ENCODE measurements at places on chromosomes 7 and 10. TPM values are rescaled to one million over a fixed set of nuclear protein-coding genes. Genes with fewer than 3 reads are reported as not detected.

Gene ARF5
- 195 TPM for polyA plus RNA-seq

Gene SOSTDC1
- polyA plus RNA-seq, result 60.6 TPM

- DNase-seq, result no peak
Measured at GRCh38 chr10:110530131-110530831, 32.6 kb downstream of the DUSP5 start.

GRCh38 chr10:110355922-110356627 lies 51.4 kb upstream of the SMNDC1 start:
- DNase-seq, result no peak

DNA sequence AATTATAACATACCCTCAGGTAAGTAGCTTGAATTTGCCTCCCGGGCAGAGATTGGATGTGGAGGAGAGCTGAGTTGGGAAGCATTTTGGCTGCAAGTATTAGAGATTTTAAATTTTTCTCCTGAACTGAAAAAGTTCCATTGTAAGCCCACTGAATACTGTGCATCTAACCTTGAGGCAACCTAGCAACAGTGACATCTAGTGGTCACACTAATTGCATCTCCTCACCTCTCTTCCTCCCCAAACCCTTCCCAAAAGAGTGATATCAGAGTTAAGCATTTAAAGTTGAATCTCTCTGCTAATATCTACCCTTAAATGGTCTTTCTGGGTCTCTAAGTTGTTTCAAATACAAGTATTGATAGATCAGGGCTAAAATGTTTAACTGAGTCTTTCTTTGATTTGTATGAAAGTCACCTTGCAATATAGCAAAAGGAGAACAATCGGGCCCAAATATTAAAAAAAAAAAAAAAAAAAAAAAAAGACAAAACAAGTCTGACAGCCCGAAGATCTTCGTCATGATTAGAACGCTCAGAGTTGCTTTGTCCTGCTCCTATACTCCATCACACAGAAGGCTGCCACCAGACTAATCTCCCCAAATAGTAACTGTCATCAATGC lies 40.4 kb upstream of the DLX5 start:
- DNase-seq, result peak; percentile 5

GRCh38 chr10:5525561-5526341 lies 990 bp downstream of the CALML3 start:
- DNase-seq, result no peak

Gene PAX4
- polyA plus RNA-seq, result not detected

GRCh38 chr7:6200971-6201370 lies 71.5 kb downstream of the CYTH3 start:
- no peak for DNase-seq

DNA sequence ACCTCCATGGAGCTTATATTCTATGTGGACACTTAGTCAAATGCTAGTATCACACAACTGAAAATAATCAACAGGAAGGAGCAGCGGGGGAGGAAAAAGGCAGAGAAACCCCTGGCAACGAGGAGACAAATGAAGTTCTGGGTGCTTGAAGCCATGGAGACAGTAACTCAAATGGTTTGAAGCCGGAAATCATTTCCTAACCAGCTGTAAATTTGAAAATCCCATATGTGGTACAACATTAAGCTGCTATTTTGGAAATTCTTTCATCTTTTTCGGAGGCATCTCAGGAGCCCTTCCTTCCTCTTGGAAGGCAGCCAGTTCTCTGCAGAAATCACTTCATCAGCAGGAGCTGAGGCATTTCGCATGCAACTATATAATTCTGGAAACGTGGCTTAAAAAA lies 91.4 kb downstream of the PPP1R3C start:
- no peak for DNase-seq

GRCh38 chr10:113480851-113481502 lies 71.9 kb upstream of the HABP2 start:
- no peak for DNase-seq

- no peak for DNase-seq
Measured at GRCh38 chr7:4713183-4713784, 31.2 kb downstream of the FOXK1 start.

Gene BTBD16
- 1.6 TPM for polyA plus RNA-seq

Gene SLC29A4
- polyA plus RNA-seq, result 17.4 TPM

Gene CLCN1
- polyA plus RNA-seq, result 0.08 TPM

DNA sequence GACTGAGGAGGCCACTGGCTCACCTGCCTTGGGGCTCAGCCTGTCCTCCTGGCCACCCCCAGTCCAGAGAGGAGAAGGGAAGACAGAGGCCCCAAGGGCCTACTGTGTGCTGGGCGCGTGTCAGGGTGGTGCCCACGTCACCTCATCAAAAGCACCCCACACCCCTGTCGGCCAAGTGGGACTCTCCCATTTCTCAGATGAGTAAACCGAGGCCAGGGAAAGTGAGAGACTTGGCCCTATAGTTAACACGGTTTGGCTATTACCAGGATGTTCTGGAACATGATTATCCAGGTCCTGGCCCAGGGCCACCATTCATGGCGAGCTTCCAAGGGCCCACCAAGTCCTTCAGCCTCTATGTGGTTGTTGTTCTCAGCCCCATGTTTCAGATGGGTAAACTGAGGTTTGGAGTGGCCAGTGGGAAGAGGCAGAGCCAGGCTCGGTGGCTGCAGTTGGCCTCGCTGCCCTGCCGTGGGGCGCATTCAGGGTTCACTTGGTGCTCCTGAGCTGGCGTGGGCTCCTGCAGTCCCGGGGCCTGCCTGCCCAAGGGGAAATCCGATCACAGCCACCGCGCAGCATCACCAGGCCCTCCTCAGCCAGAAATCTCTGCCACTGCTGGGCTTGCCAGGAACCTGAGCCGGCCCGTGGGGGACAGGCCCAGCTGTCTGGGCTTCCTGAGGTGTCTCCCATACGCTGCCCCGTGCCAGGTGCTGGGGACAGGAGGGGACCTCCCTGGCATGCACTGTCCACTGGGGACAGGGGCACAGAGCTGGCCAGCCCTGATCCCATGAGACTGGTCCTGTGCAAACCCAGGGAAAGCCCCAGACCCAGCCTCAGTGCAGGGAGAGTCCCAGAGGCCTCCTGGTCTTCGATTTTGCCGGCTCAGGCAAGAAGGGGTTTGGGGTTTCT lies 117.7 kb upstream of the TNRC18 start:
- no peak for DNase-seq

Gene UPK3B
- 1.4 TPM for polyA plus RNA-seq

DNA sequence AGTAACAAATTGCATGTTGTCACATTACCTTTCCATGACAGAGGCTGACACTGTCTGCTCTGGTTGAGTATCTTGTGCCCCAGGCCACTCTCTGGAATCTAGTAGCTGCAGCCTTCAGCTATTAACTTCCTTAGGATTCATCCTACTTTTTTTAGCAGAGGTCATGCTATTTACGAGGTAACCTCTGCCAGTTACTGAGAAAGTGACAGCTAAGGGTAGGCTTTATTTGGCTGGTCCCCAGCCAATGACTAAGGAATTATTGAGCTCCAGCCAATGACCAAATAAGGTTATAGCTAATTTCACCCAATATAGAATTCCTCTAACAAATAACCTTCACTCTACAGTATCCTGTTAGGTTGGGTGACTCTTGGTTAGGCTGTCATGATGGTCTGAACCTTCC lies 1361.7 kb downstream of the XPNPEP1 start:
- no peak for DNase-seq

- no peak for DNase-seq
Measured at GRCh38 chr7:64877714-64878610, 25.1 kb upstream of the ZNF273 start.

Gene ACTR3C
- 10.4 TPM for polyA plus RNA-seq

Gene UCN3
- 2.0 TPM for polyA plus RNA-seq

Gene CDK14
- polyA plus RNA-seq, result 38.4 TPM

- no peak for DNase-seq
Measured at GRCh38 chr10:63707254-63707910, 186.2 kb downstream of the REEP3 start.

Gene FAM200A
- polyA plus RNA-seq, result 16.8 TPM

Gene CDHR1
- polyA plus RNA-seq, result 0.53 TPM

DNA sequence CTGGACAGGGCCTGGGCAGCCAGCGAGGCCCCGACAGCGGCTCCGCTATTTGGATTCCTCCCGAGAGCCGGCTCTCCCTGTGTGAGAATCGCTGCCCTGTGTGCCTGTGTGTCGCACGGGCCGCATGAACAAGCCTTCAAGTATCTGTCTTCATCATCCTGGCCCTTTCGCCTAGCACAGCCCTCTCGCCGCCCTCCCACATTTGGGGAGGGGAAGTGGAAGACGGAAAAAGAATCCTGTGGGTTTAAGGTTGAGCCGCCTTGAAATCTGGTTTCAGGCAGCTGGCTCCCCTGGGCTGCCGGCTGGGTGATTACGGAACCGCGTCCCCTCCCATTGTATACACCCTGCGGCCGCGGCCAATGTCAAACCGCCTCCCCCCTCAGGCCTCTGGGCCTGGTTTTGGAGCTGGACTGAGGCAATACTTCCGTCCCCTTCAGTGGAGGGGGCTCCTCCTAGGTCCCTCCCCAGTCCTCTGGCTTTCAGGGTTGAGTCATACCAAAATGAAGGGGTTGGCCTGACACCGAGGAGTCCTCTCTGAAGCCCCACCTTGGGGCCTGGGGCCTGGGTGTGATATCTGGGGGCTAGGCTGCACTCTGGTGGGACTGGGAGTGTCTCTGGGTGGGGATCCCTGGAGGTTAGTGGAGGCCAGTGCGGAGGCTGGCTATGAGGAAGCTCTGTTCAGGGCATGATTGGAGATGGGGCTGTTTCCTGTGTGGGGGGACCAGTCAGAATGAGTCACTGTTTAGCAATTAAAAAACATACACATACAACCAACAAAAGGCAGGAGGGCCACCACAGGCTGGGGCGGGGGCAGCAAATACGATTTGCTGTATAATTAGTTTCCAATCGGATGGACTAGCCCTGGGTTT lies 1.7 kb downstream of the TRIM8 start:
- DNase-seq, result no peak

GRCh38 chr7:25597946-25598345 lies 369.7 kb upstream of the NPVF start:
- no peak for DNase-seq

DNA sequence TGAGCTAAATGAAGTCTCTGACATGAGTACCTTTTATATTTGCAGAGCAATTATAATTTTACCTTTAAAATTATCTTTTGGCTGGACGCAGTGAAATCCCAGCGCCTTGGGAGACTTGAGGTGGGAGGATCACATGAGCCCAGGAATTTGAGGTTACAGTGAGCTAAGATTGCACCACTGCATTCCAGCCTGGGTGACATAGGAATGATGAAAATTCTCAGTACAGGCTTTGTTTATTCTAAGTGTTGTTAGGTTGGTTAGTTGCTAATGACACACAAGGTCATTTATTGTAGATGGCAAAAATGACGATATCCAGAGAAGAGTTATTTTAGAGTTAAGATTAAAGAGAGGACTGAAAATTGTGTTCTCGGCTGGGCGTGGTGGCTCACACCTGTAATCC lies 87.6 kb downstream of the XRCC2 start:
- DNase-seq, result no peak

Gene ZNF488
- polyA plus RNA-seq, result 6.6 TPM

DNA sequence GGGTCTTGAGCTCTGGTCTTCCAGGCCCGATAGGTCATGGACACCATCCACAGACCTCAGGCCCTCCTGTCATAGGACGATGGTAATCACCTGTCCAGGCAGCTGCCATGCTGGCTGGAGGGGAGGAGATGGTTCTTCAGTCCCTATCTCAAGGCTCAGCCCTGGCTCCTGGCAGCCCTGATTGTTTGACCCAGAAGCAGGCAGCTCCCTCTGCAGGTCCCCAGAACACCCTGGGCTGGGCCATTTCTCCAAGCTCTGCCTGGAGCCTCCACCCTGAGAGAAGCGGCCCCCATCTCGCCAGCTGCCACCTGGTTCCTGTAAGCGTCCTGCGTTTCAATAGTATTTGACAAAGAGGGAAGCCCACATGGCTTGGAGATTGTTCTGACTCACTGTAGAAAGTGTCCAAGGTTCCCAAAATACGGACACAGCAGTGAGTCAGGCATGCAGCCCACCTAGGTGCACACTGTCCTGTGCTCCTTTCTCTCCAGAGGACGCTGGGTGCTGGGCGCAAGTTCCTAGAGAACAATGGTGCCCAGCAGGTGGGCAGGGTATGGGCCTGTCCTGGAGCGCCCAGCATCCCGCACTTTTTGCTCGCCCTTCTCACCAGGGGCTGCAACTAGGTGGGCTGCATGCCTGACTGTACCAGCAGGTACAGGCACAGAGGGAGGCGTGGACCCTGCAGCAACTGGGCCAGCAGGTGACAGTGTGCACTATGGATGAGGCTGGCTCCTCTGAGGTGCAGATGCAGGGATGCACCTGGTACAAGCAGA lies 72.4 kb upstream of the EBF3 start:
- DNase-seq, result no peak

- no peak for DNase-seq
Measured at GRCh38 chr7:95398155-95398940, 2.2 kb upstream of the PON3 start.

Gene RPEL1
- 0.18 TPM for polyA plus RNA-seq

- no peak for DNase-seq
Measured at GRCh38 chr7:118109607-118110006, 74.4 kb upstream of the LSM8 start.

DNA sequence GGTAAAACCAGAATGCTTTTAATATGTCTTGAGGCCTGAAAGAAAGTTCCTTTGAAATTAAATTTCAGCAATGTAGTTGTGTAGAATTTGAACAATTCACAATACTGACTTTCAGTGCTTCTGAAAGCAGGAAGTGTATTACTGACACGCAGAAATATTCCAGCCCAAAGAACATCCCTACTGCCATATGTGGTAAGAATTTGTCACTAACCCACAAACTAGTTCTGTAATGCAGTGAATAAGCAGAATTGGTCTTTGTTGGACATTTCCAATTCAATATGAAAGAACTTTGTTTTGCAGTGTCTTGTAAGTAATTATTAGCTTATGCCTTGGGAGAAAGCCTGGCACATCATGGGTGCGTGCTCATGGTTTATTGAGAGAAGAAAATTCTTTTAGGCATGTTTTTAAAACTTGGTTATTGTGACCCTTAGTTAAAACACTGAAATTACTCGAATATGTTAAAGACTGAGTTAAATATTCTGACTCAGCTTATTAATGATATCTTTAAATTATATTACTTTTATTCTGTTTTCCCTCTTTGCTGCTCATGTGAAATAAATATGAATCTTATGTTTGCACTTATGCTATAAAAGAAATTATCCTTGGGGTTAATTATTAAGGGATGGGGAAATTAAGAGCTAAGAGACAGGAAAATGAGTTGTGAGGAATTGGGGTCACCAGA lies 33.4 kb downstream of the PTPN12 start:
- DNase-seq, result no peak

- DNase-seq, result no peak
Measured at GRCh38 chr7:11343818-11344413, 370.2 kb downstream of the PHF14 start.

DNA sequence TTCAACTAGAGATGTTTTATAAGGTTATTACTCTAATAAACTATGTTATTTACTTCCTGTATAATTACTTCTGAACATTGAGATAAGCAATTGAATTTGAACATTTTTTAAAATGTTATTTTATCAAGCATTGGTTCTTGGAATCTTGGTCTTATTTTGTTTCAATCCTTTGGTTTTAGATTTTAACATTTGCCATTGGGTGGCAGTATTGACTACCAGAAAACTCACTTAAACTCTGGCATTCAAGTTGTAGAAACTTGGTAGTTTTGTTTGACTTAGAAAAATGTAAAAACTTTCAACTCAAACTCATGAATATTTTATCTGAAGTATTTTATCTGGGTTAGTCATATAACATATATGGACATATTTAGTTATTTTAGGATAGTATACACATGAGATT lies 48.1 kb downstream of the ATRNL1 start:
- DNase-seq, result no peak

Gene UBTD1
- polyA plus RNA-seq, result 7.0 TPM

- no peak for DNase-seq
Measured at GRCh38 chr7:30178748-30179436, 44.1 kb downstream of the MTURN start.
